ENCODE measurements at places on chromosomes 7 and 10.

GRCh38 chr10:124952123-124952522 is 10.2 kb downstream of the ZRANB1 start:
- no peak for DNase-seq

DNA sequence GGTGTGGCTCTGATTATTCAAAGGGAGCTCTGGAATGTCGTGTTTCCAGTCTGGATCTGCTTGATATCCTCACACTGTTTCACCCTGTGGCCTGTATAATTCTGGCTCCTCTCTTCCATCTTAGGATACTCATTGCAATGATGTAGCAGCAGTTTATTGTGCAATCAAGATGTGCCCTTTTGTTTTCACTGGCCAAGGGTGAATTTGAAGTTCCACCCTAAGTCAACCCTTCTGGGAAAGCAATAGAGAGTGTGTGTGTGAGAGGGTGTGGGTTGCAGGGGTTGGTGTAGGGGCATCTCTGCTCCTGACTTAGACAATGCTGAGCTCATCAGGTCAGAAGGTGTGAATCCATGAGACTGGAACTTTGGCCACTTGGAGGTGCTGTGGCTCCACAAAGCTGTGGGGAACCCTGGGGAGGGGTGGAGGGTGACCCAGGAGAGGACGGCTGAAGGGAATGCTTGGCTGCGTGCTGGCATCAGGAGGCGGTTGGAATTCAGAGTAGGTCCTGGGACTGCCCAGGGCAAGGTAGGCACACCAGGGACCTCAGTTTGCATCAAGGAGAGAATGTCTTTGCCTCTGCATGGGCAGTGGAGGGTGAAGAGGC is 118.0 kb upstream of the PRSS58 start:
- no peak for DNase-seq

DNA sequence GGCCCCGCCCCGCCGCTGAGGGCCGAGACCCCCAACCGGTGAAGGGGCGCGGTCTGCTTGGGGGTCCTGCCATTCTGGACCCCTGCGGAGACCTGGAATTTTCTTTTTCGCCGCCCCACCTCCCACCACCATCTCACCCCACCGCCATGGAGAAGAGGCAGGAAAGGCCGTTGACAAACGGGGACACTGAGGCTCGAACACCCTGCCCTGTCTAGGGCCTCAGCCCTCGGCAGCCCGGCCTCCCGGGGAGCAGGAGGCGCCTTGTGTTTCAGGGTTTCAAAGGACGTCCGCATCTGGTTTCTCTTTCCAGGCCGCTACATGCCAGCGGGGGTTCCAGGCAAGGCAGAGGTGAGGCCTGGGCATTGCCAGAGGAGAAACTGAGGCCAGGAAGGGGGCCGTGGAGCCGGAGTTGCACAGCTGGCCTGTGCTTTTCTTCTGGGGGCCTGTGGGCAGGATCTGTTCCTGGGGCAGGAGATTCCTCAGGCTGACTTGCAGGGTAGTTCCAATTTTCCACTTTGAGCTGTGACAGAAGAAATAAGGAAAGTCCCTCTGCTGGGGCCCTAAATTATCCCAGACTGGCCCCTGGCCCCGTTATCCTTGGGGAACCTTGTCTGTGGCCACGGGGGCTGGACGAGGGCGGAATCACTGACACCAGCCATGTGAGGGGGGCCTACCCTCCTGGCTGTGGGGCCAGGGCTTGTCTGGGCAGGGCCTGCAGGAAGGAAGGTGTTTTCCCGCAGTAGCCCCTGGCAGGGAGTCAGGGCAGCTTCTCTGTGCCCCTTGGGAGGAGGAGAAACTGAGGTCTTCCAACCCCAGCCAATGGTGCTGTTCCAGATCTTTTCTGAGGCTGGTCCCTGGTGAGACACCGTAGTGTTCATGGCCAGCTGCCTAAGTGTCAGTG is 900 bp upstream of the MICALL2 start:
- DNase-seq, result no peak

- no peak for DNase-seq
These were observed 105.0 kb upstream of the PPP2R2D start for GRCh38 chr10:131795761-131796160.

DNA sequence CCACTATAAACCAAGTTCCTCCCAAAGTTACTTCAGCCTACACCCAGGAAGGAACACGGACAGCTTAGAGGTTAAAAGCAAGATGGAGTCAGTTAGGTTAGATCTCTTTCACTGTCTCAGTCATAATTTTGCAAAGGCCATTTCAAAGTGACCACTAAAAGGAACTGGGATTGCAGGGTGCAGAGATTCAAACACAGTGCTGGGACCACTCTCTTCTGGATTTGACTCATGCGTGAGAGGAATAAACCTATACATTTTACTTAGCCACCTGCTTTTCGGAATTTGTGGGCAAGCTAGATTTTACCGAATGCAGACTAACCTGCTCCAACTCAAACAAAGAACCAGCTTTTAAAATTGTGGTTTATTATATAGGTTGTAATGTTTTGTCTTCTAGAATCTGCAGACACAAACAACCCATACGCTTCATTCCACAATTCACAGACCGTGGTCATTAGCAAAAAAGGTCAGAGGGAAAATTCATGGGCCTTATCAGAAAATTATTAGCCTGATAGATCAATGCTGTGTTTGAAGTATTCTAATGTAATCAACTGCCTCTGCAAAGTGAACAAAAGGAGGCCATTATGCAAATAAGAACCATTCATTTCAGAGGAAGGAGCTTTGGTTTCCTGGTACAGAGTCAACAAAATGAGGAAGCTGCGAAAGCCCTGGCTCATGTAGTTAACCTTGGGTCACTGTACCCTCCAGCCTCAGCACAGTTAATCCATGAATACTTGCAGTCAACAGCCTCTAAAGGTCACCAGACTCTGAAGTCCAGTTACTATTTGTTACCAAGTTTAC is 342.7 kb upstream of the KLF6 start:
- DNase-seq, result peak; percentile 33

- no peak for DNase-seq
These were observed 1.5 kb downstream of the CALHM1 start for GRCh38 chr10:103457176-103457712.

DNA sequence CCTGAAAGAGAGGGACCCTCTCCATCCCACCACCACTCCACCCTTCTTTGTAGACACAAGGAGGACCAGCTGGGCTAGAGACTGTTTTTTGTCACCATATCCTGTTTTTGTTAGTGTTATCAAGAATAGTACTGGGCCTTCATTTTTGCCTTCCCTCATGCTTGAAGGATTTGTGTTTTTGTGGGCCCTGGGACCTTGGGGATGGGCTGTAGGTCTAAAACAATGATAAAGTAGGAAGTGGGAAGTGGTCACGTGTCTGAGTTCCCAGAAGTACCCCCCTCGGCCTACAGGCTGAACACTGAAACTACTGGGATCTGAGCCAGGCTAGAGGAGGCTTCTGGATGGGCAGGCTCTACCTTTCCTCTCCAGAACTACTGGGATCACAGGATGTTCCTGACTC is 8.9 kb downstream of the AGFG2 start:
- no peak for DNase-seq

DNA sequence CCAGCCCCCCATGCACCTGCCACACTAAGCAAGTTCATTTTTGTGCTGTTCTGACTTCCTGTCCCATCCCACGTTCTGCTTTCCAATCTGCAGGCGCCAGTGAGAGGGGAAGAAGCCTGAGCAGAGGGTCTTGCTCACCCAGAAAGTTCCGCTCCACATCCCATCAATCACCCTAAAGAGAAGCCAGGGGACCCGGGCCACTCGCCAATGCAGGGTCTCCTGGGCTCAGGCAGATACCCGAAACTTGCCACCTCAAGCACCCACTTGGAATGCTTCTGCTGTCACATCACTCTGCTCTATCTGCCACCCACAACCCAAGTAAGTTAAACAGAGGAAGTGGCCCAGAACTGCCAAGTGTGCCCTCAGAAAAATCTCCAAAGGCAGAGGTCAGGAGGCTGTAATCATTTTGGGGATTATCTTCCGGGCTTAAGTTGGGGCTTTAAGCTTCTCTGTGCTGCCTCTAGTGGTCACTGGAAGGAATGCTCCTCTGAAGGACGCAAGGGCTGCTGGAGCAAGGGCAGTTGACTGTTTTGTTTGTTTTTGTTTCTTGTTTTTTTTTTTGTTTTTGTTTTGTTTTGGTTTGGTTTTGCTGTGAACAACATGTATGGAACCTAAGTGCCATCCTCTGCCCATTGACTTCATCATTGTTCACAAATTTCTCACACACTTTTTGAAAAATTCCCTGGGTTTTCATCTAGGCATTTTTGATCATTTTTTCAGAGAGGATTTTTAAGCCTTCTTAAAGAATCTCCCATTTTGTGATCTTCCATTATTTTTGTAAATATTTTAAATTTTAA is 25.5 kb downstream of the PRR15 start:
- DNase-seq, result no peak

DNA sequence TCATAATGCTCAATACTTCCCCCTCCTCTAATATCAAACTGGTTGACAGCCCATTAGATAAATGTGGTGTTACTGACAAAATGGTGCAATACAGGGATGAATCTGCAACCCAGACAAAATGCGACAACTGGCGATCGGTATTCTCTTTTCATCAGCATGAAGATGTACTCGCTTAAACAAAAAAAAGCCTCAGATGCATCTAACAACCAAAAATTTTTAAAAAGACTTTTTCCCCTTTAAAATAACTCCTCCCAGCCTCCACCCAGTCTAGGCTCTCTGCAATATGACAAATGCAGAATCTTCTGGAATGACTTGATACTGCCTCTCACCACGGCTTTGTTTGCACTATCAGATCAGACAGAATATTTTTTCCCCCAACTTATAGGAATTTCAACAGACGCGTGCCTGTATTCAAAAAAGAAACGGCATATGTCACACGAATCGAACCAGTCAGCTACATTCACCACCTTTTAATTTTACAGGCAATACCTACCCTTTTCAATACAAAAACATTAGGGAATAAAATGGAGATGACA is 1.2 kb downstream of the YWHAG start:
- no peak for DNase-seq

DNA sequence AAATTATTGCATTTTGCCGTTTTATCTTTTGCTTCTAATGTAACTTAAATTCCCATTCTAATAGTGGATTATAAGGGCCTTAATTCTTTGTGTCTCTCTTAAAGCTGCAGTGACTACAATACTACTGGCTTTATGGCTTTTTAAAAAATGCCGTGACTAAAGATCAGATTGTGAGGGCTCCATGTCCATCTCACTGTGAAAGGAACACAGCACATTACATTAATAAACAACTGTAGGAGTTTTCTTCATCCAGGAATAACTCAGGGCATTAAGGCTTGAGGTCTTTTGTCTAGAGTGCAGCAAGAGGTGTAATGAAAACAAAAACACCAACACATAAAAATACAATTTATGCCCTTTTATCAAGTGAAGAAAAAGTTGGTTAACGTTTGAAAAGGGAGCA is 205.3 kb downstream of the SKAP2 start:
- DNase-seq, result no peak

DNA sequence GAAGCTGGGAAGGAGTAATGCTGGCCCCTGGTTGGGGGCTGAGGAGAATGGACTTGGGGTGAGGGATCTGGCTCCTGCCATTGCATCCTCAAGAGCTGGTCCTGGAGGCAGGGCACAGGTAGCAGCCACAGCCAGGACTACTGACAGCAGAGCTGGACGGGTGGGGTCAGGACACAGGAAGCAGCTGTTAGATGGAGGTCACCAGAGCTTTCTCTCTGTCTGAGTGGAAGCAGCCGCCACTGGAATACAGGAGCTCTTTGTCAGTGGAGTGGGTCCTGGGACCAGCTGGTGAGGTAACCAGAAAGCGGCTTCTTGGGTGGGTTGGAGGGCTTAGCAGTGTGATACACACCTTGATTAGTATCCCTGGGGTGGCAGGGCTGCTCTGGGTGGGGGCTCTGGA is 58.1 kb upstream of the AQP1 start:
- no peak for DNase-seq

GRCh38 chr7:157896774-157897555 is 560.2 kb downstream of the DNAJB6 start:
- no peak for DNase-seq
